ENCODE measurements at places on chromosomes 4 and X. TPM values are rescaled to one million over a fixed set of nuclear protein-coding genes. Genes with fewer than 3 reads are reported as not detected.

DNA sequence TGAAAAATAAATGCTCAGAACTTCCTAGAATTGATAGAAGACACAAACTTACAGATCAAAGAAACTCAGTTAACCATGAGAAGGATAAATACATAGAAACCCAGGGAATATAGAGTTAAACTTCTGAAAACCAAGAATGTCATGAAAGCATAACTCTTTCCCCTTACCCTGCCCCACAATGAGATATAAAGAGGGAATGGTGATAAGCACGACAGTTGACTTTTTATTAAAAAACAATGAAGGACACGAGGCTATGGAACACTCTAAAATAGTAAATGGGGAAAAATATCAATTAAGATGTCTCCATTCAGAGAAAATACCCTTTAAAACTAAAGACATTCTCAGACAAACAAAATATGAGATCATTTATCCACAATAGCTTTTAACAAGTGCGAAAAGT lies 154.7 kb downstream of the ANTXR2 start:
- no peak for DNase-seq

DNA sequence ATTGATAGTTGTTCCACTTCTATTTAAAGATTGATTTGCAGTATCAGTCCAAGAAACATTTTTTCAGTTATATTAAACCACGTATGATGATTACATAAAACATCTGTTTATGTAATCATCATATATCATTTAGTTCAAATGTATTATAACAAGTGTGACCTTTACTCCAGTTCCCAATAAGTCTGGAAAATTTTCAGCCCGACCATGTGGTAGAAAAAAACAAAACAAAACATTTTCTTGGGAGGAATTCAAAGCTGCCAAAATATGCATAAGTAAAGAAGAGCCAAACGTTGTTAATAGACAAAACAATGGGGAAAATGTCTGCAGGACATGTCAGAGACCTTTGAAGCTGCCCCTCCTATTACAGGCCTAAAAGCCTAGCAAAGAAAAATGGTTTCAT lies 709.1 kb downstream of the FAT4 start:
- no peak for DNase-seq

Gene MAGEB10
- not detected for total RNA-seq

DNA sequence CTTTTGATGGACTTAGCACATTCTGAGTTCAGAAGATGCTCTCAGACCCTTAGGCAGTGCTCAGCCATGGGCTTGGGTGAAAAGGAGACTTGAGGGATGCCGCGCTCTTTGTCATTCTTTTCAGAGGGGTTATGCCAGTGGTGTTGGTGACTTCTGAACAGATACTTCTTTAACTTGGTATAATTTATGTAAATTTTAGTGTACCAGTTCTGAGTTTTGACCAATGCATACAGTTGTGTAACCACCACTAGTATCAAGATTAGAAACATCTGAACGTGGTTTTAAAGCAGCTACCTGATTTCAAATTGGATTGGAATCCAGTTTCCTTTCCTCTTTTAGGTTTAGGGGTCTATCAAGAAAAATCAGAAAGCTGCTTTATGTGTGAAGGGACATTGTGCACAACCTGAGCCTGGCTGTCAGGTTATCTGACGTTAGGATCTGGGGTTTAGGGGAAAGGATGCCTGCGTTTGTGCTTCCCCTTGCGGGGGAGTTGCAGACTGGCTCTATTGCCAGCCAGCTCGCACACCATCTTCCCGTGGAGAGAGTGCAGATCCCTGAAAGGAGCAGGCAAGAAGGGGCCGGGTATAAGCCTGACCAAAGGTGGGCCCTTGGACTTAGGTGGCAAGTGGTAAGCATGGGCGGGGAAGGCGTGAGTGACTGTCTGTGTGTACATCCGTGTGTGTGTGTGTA lies 19.0 kb downstream of the SMS start:
- no peak for DNase-seq

Gene BEX2
- 16.4 TPM for total RNA-seq

Gene GYPE
- not detected for total RNA-seq

- no peak for DNase-seq
These were observed 45.5 kb downstream of the FAM9B start for GRCh38 chrX:8988446-8988845.

DNA sequence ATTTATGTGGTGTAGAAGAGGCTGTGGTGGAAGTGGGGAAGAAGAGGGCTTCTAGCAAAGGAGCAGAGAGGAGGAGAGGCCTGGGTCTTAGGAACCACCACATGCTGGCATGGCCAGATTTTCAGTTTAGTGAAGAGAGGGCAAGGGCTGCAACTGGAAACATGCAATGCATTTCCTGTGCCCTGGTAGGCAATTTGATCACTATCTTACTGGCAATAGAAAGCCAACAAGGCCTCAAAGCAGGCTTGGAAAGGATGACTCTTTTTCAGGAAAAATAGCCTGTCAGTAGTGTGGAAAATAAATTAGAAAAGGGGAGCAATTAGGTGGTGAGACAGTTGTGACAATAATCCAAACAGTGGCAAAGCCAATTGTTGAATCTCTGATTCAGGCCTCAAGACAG lies 501.9 kb upstream of the ZFP42 start:
- no peak for DNase-seq

Gene DCLK2
- total RNA-seq, result not detected

Gene RPA4
- 0.62 TPM for total RNA-seq

- no peak for DNase-seq
These were observed 23.4 kb downstream of the ABCB7 start for GRCh38 chrX:75132672-75133071.

Gene TSPAN7
- total RNA-seq, result 3.2 TPM

DNA sequence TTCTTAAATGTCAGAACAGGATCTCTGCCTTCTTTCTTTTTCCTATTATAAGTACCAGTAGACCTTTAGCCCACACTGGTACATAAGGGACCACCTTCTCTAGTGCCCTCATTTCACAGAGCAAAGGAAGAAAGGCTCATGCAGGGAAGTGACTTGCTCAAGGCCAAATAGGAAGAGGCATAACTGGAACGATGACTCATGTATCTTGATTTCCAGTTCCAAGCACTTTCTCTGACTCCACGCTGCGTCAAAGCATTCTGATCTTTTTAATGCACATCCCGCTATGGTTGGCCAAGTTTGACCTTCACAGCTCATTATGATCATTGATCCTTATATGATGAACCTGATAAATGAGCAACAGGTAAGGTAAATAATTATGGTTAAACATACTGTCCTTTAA lies 542.0 kb downstream of the GBA3 start:
- no peak for DNase-seq

- no peak for DNase-seq
These were observed 5.5 kb downstream of the PNMA3 start for GRCh38 chrX:153061732-153062131.

Data from activated naive CD4-positive, alpha-beta T cell treated with anti-CD3 and anti-CD28 coated beads, Interleukin-2, amount 50 U/mL, for 72 hours (primary cell).